ENCODE measurements at places on chromosomes 1 and 21.

GRCh38 chr1:212928323-212929291, 21.7 kb upstream of the VASH2 start:
- DNase-seq = no peak

DNA sequence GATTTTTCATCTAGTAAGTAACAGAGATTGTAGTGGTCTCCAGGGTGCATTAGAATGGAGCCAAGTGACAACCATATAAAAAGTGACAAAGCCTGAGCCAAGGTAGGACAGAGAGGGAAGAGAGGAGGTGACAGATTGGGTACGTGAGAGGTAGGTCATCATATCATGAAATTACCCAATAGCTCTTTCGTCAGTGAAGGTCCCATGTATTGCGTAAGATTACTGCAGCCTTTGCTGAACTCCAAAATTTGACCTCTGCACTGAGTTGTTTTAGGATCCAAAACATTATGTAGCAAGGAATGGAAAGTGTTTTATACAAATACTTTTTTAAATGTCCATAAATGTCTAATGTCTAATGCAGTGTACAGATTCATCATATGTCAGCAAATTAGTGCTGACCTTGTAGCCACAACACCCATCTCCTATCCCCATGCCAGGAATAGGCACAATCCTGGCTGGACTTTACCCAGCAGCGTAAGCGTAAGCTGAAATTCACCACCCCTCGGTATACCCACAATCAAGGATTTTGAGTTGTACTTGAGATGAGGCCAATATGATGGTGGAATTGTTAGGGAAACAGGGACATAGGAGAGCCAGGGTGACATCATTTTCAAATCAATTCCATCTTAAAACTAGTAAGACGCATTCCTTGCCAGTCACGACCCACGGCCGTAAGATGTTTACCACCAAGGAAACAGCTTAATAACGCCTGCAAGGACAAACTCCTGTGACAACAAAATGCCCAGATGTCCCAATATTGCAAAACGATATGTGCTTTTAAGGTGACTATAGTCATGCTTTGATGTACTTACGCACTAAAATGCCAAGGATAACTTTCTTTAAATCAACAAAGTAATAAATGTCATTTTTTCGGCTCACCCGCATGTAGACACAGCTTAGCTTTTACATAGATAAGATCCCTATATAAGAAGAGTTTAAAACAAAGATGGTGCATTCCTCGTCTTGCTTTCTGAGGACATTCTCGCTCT, 38.1 kb upstream of the GREM2 start:
- no peak for DNase-seq

DNA sequence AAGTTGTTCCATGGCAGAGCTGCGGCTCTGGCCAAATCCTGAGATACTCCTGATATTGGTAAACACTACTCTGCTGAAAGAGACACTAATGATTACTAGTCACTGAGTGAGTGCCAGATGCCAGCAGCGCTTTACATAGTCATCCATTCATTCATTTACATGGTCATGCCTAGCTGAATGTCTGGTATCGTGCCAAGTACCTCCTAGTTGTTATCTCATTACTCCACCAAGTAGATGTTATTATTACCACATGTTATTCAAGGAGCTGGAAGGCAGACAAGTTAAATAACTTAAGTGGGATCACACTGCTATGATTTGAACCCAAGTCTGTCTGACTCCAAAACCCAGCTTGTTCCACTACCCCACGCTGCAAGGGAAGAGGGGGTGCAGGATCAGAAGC, 4.7 kb downstream of the OLFML2B start:
- no peak for DNase-seq

GRCh38 chr1:84632673-84633434, 57.4 kb downstream of the SSX2IP start:
- no peak for DNase-seq

- no peak for DNase-seq
Observed at GRCh38 chr1:244414543-244414942, 37.2 kb downstream of the ADSS2 start.

GRCh38 chr1:62810420-62811274, 26.7 kb downstream of the ATG4C start:
- DNase-seq = no peak

All from left hindlimb (tissue), 1 donor.